Esophagus squamous epithelium (tissue), 5 donors: ENCODE measurements at places on chromosomes 3 and 15.

DNA sequence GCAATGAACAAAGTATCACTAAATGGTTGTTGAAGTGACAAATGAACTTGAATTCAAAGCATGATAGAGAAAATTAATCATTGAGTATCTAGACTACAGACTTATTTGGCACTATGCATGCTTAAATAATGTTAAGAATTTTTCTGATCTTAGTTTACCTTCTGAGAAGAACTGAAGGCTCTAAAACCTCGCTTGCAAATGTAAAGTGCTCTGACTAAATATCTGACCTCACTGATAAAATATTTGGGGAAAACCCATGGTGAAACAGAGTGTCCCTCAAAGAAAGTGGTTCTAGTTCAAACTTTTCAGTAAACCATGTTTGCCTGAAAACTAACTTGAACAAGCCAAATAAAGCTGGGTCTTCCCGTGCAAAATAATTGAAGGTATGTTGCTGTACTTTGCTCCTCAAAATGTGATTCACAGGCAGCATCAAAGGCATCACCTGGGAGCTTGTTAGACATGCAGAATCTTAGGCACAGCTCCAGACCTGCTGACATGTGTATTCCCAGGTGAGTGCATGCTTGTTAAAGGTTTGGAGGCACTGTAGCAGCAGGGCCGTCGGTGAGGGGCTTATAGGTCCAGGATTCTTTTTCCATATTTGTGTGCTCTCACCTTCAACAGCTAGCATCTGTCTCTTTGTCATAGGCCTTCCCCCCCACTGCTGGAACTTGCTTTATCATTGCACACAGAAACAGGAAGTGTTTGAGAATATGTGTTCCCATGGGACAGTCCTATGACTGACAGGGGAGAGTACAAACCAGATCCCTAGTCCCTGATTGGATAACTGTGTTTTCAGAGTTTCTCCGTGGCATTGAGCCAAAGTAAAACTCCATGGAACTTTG is 524.2 kb upstream of the LMCD1 start:
- DNase-seq: no peak

DNA sequence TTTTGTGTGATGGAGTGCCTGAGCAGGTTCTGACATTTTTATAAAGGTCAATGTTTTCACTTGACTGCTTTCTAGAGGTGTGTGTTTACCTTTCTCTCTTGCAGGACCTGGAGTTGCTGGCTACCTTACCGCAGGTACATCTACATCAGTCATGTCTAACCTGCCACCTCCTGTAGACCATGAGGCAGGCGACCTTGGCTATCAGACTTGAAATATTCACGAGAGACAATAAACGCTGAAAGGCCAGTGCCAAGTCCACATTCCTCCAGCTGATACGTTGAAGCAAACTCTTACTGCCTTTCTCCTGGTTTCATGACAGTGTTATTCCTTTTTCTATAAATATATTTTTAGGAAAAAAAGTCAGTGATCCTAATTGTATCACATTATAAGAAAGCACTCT is 59.0 kb upstream of the ACKR4 start:
- no peak for DNase-seq

DNA sequence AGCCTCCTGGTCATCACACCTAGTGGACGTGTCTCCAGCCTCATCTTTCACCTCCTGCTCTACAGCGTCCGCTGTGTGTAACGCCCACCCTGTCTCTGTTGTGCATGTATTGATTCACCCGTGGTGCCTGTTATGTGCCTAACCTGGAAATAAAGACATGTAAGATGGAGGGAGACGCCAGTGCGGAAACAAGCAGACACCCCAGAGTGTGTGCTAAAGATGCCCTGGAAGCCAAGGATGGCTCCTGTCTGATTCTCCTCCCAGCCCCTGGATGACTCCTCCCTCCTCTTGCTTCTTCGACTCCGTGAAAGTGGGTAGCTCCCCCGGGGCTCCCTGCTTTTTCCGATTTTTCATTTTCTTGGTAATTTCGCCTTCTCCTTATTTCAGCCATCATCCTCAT is 241.8 kb downstream of the ADAMTS17 start:
- no peak for DNase-seq

- DNase-seq: no peak
Measured at GRCh38 chr3:133248389-133248788, 151.5 kb upstream of the BFSP2 start.

- DNase-seq: no peak
Measured at GRCh38 chr3:184500344-184500923, 61.2 kb upstream of the EPHB3 start.

DNA sequence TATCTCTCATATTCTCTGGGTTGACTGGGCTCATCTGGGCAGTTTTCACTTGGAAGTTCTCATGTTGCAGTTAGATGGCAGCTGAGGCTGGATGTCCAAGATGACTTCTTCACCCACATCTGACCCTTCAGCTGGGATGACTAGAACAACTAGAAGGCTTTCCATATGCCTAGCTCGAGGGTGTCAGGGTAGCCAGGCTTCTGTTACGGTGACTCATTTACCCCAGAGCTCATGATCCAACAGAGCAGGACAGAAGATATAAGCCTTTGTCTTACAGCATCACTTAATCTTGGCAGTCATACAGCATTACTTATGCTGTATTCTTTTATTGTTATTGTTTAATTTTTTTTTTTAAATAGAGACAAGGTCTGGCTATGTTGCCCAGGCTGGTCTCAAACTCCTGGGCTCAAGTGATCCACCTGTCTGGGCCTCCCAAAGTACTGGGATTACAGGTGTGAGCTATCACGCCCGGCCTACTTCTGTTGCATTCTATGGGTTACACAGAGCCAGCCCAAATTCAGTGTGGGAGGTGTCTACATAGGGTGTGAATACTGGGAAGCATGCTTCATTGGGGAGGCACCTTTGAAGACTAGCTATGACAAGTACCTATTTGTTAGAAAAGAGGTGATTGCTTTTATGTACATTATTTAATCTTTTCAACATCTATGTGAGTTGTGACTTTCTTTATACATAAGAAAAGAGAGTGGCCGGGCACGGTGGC is 10.7 kb downstream of the HMCES start:
- no peak for DNase-seq

GRCh38 chr3:191987831-191988350 is 526.9 kb downstream of the PYDC2 start:
- DNase-seq: no peak

- DNase-seq: no peak
Measured at GRCh38 chr15:60325905-60326304, 71.9 kb downstream of the ANXA2 start.

DNA sequence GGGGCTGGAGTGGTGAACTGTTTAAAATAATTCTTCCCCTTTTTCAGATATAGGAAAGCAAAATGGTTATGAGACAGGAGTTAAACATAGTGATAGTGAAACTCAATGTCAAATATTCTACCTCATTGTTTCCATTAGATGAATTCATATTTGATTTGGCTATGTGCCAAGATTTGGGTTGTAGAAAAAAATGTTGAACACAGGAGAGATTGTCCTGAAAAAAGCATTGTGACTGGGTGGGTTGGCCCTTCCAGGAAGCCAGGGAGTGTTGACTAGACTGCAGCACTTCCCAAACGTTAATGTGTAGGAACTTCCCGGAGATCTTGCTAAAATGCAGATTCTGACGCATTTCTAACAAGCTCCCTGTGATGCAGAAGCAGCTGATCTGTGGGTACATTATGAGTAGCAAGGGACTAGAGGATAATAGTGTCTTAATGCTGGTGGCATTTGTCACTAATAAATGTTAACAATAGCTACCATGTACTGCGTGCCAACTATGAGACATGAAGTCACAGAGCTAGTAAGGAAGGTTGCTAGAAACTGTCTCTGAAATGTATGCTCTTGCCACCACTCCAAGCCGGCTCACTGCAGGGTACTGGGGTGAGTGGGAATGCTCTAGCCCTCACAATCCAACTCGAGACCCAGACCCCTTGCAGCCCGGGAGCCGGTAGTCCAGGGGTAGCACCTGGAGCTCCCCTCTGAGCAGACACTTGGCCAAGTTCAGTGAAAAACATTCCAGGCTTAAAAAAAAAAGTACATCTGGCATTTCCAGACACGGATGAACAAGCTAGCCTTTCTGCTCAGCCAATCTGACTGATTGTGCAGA is 120.6 kb downstream of the CD47 start:
- DNase-seq: no peak

DNA sequence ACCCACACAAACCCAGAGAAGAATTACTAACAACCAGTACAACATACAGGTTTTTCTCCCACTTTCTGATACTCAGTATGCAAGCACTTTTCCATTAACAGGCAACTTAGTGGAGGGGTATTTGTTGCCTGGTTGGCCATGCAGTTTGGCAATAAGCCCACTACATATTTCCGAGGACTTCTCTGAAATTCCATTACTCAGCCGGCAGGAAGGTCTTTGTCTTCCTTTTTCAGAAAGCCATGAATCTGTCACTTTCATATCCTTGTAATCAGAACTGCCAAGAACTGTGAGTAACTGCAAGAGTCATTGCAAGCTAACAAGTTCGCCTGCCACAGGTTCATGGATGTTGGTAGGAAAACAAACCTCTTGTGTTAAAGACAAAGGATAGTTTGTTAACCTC is 422.3 kb upstream of the ROBO1 start:
- DNase-seq: no peak

DNA sequence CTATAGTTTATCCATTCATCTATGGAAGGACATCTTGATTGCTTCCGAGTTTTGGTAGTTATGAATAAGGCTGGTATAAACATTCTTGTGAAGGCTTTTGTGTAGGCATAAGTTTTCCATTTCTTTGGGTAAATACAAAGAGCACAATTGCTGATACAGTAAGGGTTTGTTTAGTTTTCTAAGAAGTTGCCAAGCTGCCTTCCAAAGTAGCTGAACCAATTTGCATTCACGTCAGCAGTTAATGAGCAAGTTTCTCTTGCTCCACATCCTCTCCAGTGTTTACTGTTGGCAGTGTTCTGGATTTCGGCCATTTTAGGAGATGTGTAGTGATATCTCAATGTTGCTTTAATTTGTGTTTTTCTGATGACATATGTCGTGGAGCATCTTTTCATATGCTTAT is 34.2 kb downstream of the GABRA5 start:
- no peak for DNase-seq

- DNase-seq: no peak
Measured at GRCh38 chr3:195999896-196000295, 82.0 kb downstream of the TFRC start.

DNA sequence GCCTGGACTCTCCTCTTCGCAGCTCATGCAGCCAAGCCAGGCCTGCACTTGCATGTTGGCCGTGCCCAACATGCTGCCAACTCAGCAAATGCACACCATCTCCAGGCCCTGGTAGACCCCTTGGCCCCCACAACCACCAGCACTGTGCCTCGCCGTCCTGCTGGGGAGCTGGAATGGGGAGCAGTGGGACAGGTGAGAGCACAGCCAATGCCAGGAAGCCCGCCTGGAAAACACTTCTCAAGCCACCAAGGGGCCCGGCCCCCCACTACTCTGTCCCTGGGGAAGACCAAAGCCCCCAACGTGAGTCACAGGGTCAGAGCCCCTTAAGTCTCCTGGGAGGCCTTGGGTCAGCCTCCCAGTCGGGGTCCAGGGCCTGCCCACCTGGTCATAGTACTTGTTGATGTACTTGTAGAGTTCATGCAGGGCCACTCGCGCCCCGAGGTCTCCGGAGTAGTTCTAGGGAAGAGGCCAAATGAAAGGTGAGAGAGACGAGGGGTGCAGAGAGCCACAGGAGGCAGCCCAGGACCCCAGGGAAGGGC is 24.5 kb downstream of the PLXNB1 start:
- DNase-seq: no peak

- DNase-seq: no peak
Measured at GRCh38 chr15:42796955-42797782, 60.2 kb upstream of the CDAN1 start.

GRCh38 chr3:66394753-66395249 is 106.0 kb downstream of the LRIG1 start:
- no peak for DNase-seq

DNA sequence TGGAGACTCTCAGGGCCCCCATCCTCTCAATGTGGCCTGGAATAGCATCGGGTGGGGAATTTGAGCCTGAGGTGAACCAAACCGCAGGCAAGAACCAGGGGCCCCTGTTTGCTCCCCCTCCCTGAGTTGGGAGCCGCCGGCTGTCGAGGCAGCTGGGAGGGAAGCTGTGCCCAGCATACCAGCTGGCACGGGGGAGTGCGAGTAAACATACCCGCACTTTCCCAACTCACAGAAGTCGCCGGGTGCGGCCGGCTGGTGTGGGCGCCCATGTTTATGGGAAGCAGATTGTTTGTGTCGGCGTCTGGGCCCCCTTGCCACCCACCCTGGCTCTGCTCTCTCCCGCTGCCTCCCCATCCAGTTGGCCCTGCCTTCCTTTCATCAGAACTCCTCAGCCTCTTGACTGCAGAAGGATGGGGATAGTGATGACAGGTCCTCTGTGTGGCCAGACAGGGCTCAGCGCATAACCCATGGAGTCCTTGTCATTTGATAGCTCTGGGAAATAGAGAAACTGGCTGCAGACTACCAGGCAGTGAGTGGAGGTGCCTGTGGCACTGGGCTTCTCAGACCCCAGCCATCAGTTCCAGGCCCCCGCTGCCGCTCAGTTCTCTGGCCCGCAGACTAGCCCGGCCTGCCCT is 60.4 kb downstream of the CACNA2D2 start:
- no peak for DNase-seq

- DNase-seq: no peak
Measured at GRCh38 chr3:63795438-63795837, 23.7 kb upstream of the C3orf49 start.
